ENCODE measurements at places on chromosomes 1 and 21.
A peak's percentile ranks its signal among the peaks of the same experiment; 100 is the strongest.

DNA sequence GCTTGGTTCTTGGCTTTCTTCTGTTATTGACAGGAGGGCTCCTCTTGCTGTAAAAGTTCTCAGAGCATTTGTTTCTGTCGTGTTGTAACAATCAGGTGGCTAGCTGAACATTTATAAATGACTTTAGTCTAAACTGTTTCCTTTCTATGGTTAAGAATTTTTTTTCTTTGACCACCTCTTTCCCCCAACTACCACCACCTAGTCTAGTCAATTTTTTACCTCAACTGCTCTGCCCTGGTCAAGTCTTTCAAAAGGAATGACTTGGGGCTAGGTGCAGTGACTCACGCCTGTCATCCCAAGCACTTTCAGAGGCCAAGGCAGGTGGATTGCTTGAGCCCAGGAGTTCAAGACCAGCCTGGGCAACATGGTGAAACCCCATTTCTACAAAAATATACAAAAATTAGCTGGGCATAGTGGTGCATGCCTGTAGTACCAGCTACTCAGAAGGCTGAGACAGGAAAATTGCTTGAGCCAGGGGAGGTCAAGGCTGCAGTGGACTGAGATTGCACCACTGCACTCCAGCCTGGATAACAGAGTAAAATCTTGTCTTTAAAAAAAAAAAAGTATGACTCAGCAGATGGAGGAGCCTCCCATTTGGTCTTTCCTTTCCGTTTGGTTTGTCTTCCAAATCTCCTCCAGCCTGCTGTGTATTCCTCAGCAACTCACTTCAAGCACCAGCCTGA is 40.7 kb downstream of the MAP3K21 start:
- DNase-seq = no peak

DNA sequence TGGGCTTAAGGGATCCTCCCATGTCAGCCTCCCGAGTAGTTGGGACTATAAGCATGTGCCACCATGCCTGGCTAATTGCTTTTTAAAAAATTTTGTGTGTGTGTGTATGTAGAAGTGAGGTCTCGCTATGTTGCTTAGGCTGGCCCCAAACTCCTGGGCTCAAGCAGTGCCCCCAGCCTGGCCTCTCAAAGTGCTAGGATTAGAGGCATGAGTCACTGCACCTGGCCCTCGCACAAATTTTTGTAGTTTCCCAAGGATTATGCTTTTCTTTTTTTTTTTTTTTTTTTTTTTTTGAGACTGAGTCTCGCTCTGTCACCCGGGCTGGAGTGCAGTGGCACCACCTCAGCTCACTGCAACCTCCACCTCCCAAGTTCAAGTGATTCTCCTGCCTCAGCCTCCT is 144.4 kb upstream of the HNRNPU start:
- DNase-seq = no peak

GRCh38 chr21:29196670-29197191 is 66.3 kb downstream of the MAP3K7CL start:
- no peak for DNase-seq

- DNase-seq = no peak
These were observed 148.6 kb upstream of the WNT4 start for GRCh38 chr1:22291494-22291893.

GRCh38 chr1:156885314-156885713 is 8.2 kb upstream of the PEAR1 start:
- no peak for DNase-seq

DNA sequence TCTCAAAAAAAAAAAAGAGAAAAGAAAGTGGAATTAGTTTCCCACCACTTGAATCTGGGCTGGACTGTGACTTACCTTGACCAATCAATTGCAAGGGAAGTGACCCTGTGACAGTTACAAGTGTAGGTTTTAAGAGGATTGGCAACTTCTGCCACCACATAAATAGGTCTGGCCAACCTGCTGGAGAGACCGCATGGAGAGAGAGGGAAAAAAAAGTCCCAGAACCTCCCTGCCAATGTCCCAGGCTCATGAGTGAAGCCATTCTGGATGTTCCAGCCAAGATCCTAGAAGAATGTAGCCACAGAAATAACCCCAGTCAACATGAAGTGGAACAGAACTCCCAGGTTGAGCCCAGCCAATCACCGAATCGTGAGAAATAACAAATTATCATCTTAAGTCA is 11.8 kb upstream of the ZMYM6 start:
- DNase-seq = no peak

GRCh38 chr1:161305867-161306519 is 3.8 kb downstream of the MPZ start:
- DNase-seq = peak; percentile 78

- no peak for DNase-seq
These were observed 83.9 kb downstream of the ADAMTS1 start for GRCh38 chr21:26761174-26761915.

DNA sequence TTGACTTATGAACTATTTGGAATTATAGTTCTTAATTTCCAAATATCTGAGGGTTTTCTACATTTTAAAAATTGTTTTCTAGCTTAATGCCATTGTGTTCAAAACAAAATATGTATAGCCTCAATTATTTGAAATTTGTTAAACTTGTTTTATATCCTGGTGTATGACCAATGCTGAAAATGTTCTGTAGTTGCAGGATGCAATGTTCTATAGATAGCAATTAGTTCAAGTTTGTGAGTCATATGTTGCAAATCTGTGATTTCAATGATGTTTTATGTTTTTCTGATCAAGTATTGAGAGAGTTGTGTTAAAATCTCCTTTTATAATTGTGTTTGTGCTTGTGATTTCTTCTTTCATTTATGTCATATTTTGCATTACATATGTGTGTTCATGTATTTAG is 517.5 kb downstream of the ADGRL2 start:
- no peak for DNase-seq

GRCh38 chr1:100284591-100284990 is 18.6 kb downstream of the RTCA start:
- DNase-seq = no peak

DNA sequence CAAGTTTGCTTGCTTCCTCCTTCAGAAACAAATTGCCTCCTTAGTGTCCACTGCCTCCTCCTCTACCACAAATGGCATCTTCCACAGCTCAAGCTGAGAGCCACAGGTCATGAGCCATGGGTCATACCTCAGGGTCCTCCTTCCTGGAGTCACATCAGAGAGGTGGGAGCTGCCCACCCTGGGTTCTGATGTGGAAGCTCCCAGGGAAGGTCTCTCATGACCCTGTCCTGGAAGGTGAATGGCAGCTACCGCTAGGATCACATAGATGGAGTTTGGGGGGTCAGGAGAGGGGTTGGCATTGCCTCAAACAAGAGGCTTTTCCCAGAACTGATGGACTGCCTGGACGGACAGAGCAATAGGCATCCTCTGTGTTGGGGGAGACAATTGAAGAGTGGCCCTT is 321.4 kb downstream of the MATN1 start:
- DNase-seq = no peak

DNA sequence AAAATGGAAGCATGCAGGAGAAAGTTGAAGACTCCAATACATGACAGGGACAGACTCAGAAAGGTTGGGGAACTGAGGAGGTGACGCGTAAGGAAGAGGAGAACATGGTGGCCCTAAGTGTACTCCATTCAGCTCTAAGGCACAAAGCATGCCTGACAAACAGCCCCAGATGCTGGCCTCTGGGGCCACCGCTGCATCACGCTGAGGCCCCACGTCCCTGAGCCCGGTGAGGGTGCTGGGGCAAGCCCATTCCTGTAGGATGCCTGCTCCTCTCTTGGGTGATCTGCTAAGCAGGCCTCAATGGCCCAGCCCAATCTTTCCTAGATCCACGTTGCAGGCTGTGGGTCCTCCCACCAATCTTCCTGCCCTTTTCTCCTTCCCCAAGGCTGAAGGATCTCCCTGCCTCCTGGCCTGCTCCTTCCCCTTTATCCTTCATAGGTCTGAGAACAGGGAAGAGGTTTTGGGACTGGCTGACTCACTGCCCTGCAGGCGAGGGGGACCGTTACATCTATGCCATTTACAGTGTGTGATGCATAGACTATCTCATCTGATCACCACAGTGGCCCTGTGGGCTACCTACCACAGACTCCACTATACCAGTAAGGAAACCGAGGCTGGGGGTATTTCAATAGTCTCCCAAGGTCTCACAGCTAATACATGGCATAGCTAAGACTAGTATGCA is 16.8 kb upstream of the NID1 start:
- DNase-seq = no peak

DNA sequence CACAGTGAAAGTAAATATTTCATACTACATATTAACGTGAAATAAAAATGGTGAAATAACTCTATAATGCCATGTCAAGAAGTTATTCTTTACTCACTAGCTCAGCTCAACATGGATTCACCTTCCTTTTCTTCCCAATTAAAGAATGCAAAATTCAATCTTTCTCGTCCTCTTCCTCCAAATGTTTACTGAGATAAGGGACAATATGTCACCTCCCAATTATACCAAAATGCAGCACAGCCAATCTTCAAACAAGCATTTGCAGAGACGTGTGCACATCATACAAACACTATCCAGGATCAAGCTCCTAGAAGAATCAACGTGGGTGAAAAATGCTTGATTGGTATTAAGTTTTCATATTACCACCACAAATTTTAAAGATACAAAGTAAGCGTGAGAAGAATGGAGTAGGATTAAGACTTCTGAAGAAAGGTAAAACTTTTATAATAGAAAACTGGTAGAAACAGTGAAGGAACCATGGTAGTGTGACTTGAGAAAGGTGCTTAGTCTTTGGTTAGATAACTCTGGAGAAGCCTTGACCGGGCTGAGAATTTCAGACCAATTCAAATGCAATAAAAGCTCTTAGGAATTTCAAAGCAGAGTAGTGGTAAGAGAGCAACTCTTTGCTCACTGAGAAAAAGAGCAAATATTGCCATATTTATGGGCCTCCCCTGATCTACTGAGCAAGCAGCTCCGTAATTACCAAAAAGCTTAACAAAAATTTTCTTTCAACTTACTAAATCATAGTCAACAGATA is 7.2 kb downstream of the PTP4A2 start:
- DNase-seq = no peak

GRCh38 chr1:188427642-188428041 is 1598.9 kb downstream of the PLA2G4A start:
- DNase-seq = no peak

- DNase-seq = no peak
These were observed 14.6 kb downstream of the ZNF691 start for GRCh38 chr1:42861014-42861399.

- DNase-seq = no peak
These were observed 2.9 kb upstream of the EDN2 start for GRCh38 chr1:41487126-41488039.

DNA sequence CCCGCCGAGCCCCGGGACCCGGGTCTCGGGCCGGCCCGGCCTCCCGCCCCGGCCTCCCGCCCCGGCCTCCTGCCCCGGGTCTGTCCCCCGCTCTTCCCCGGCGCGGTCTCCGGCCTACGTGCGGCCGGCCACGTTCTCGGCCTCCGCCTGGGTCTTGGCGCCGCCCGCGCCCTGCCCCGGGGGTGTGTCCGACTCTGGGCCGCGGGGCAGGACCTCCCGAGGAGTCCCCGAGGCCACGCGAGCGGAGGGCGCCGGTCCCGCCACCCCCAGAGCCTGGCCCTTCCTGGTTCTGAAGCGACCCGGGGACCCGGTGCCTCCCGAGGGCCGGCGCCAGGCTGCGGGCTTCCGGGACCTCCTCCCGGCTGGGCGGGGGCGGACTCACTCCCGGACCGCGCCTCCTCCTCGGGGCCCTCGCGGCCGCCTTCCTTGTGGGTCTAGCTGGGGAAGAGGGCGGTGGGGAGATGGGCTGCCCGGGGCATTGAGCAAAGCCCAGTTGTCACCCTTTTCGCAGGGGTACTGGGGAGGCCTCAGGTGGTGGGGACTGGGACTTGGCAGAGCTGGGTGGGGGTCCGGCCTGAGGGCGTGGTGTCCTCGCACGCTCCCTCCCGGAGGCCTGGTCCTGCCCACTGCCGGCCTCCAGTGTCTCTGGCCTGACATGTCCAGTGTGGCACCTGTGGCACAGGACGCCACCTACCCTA is 558 bp downstream of the PFKL start:
- DNase-seq = peak; percentile 25

- DNase-seq = no peak
These were observed 6.9 kb upstream of the ZMYM4 start for GRCh38 chr1:35261412-35262120.

- DNase-seq = no peak
These were observed 84.2 kb downstream of the LACTBL1 start for GRCh38 chr1:22888320-22889075.

GRCh38 chr1:206430031-206430983 is 40.0 kb upstream of the IKBKE start:
- DNase-seq = no peak

DNA sequence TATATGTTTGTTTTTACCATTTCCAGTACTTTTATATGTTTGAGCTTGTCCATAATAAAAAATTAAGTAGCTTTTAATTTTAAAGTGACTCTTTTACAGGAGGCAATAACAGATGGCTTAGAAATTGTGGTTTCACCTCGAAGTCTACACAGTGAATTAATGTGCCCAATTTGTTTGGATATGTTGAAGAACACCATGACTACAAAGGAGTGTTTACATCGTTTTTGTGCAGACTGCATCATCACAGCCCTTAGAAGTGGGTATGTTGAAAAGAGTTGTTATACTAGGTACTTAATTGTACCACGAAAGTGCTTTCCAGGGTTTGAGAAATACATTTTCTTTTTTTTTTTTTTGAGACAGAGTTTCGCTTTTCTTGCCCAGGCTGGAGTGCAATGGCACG is 46.1 kb downstream of the RNF2 start:
- no peak for DNase-seq

Data from stimulated activated CD8-positive, alpha-beta memory T cell treated with anti-CD3 and anti-CD28 coated beads, Interleukin-7, amount 100 ng/mL, for 1 hour (primary cell).